ENCODE measurements at places on chromosomes 3 and 15.

GRCh38 chr3:174202561-174202960 lies 656.6 kb upstream of the NAALADL2 start:
- DNase-seq: no peak

DNA sequence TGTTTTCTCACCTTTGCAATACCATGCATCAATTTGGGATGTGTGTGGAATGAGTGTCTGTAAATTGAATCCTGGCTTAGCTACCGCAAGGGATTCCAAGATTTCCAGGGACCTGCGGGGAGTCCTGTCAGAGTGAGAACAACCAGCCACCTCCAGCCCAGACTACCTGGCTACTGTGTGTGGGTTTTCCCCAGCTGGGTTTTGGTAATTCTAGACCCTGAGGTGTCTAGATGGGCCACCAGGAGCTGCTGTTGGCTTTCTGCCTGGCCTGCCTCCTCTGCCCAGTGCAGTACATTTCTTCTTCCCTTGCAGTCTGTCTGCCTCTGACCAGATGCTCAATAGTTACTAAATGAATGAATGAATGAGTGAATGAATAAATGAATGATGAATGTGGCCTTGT lies 32.5 kb upstream of the CORO2B start:
- DNase-seq: no peak

DNA sequence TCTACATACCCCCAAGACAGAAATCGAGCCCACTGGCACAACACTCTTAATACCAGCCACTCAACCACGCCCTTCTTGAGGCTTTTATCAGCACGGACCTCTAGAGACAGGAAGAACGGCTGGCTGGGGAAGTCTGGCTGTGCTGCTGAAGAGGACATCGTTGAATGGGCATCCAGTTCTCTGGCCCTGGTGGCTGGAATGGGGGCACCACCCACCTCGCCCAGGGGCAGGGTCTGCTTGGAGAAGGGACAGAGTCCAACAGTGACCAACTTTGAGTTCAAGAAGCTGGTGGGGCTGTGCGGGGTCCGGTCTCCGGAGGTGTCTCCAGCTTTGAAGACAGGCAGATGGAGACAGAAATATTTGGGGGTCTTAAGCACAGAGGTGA lies 77.5 kb downstream of the ATP10A start:
- no peak for DNase-seq

GRCh38 chr15:44427756-44428724 lies 611 bp downstream of the CTDSPL2 start:
- peak; percentile 36 for DNase-seq

GRCh38 chr3:67094167-67094566 lies 96.1 kb downstream of the KBTBD8 start:
- no peak for DNase-seq

DNA sequence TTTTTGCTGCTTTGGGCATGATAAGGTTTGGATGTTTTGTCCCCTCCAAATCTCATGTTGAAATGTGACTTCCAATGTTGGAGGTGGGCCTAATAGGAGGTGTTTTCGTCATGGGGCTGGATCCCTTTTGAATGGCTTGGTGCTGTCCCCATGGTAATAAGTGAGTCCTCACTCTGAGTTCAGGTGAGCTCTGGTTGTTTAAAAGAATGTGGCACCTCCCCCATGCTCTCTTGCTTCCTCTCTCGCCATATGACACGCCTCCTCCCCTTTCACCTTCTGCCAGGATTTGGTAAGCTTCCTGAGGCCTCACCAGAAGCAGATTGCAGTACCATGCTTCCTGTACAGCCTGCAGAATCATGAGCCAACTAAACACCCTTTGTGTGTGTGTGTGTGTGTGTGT lies 255.5 kb downstream of the EPHB1 start:
- DNase-seq: no peak

- DNase-seq: no peak
Observed at GRCh38 chr15:68497206-68497910, 65.4 kb upstream of the ITGA11 start.

GRCh38 chr3:32660634-32661033 lies 24.4 kb upstream of the CNOT10 start:
- DNase-seq: no peak

- peak; percentile 8 for DNase-seq
Observed at GRCh38 chr3:149245738-149246451, 24.3 kb upstream of the CP start.

DNA sequence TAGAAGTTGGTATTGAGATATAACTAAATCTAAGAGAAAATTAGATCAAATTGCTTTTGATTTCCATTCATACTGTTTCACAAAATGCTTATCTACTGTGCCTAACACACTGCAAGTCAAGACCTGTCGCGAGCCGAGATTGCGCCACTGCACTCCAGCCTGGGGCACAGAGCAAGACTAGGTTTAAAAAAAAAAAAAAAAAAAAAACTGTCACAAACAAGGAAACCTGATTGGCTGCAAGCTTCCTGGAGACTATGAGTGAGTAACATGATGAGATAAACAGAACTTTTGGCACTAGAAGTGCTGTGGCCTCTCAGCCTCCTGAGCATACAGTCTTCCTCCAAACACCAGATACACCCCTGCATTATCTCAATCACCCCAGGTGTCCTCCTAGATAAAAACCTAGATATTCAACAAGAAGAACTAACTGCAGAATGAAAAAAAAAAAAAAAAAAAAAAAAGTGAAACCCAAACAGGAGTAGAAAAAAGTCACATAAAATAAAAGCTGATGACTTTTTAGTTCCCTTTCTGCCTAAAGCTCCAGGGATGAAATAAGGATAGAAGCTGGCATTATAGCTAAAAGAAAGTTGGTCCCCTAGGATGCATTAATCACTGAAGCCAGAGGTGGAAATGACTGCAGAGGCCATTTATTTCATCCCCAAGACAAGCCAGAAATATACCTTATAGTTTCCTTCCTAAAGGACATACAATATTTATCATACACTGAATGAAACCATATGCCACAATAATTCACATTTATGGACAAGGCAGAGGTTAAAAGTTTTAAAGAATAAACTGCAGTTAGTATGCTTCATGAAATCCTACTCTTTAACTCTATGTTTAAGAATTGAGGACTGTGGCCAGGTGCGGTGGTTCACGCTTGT lies 82.4 kb downstream of the P3H2 start:
- DNase-seq: no peak

- no peak for DNase-seq
Observed at GRCh38 chr3:45205126-45205525, 21.0 kb downstream of the TMEM158 start.

GRCh38 chr3:16252988-16253387 lies 11.8 kb downstream of the DPH3 start:
- no peak for DNase-seq

- DNase-seq: no peak
Observed at GRCh38 chr15:52414936-52415335, 113.7 kb downstream of the MYO5A start.

DNA sequence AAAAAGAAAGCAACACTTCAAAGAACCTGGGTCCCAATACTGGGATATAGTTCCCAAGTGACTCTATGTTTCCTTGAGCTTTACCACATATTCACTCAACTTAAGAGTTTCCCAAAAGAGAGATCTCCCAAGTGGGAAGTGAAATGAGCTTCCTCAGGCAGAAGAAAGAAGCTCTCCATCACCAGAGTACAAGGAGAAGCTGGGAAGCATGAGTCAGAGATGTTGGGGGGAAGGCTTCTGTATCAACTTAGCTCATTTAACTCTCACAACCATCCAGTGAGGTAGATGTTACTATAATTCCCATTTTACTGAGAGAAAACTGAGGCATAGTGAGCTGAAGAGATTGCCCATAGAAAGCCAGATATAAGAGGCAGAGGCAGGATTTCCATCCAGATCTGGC lies 47.0 kb upstream of the TRIM42 start:
- DNase-seq: no peak

DNA sequence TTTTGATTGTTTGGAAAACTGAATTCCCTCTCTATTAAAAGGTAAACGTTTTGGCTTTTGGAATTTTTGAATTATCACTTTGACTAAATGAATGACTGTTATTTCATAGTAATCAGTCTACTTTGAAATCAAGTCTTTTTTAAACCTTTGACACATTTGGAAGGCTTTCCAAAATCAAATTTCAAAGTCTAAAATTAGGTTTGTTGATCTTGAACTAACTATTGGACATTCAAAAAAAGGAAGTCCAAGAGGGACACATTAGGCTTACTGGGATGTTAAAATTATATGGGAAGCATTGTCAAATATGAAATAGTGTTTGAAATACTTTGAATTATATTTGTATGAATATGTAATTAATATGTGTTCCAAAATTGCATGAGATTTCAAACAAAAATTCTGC lies 45.2 kb upstream of the AADACL2 start:
- no peak for DNase-seq

GRCh38 chr3:138081371-138082084 lies 33.9 kb downstream of the DZIP1L start:
- no peak for DNase-seq

- DNase-seq: no peak
Observed at GRCh38 chr3:168086541-168087260, 9.0 kb downstream of the GOLIM4 start.

- DNase-seq: no peak
Observed at GRCh38 chr3:116429479-116430269, 15.6 kb downstream of the LSAMP start.
